ENCODE measurements at places on chromosomes 2 and 18.
A peak's percentile ranks its signal among the peaks of the same experiment; 100 is the strongest.

DNA sequence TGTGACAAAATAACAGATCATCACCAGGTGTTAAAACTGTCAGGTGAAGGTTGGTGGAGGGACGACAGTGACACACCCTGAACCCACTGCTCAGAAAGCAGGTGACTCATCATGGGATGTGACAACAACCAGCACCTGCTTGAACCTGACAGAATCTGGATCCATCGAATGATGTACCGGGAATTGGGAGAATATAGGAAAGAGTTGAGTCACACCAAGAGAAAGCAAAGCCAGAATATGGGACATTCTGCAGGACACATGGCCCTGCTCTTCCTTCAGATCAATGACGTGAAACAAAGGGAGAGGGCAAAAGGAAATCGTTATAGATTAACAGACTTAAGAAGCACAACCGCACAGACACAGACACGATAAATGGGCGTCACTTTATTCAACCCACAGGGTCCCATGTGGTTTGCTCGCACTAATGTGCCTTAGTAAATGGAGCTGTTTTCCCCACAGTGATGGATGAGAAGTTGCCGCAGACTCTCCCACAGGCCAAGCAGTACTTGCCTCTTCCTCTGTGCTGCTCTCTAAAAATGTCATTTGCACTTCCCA lies 100.1 kb downstream of the CRACDL start:
- DNase-seq: no peak

- no peak for DNase-seq
Observed at GRCh38 chr18:13599031-13599430, 127.3 kb downstream of the FAM210A start.

DNA sequence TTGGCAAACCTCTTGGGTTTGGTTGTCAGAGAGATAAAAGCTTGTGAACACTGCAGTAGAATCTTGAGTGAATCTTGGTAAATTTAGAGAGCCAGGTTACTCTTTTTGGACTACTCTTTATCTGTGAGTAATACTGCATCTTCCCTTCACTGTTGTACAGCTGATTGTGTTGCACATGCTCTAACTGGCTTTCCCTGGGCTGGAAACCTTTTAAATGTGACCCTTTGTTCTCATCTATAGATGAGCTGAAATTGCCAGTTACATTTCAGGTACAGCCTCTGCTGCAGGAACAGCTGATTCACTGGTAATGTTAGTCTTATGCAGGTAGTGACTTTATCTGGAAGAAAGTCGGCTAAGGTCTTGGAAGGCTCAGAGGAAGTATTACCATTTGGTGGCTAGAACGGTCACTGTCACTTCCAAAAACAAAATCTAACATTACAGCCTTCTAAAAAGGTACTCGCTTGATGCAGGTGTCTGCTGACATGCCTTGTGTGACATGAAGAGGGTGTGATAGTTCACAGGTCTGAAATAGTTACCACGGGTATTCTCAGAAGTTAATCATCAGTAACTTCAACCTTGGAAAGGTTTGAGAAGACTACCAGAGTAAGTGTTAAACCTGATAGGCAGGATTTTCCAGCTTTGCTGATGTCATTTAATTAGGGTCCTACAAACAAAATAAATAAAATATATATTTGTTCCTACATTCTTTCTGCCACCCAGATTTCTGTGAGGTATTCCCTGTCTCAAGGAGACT lies 851.1 kb downstream of the SLC4A3 start:
- DNase-seq: no peak

GRCh38 chr2:219279151-219279915 lies at the start of gene DNAJB2:
DNAJB2 (plus strand) TSS chr2:219279366; CDS start chr2:219279834, 468 bp downstream.
- DNase-seq: peak; percentile 100
